Neural cell (in vitro differentiated cells): ENCODE measurements at places on chromosomes 12 and 14. TPM values are rescaled to one million over a fixed set of nuclear protein-coding genes. Genes with fewer than 3 reads are reported as not detected.

ACOT6 gene
- polyA plus RNA-seq: not detected in 2 replicates

BRF1 gene
- 69.4 and 71.1 TPM in 2 replicates for polyA plus RNA-seq

SLC8A3 gene
- polyA plus RNA-seq: 2.9 and 5.0 TPM in 2 replicates

KRT8 gene
- polyA plus RNA-seq: 0.46 and 3.0 TPM in 2 replicates

TAC3 gene
- 2.5 TPM in 1 of 2 replicates, not detected in the other for polyA plus RNA-seq

PIGH gene
- polyA plus RNA-seq: 75.1 and 91.8 TPM in 2 replicates

RNASE7 gene
- not detected in 2 replicates for polyA plus RNA-seq

FITM1 gene
- polyA plus RNA-seq: 0.62 and 0.88 TPM in 2 replicates

ABCC9 gene
- polyA plus RNA-seq: 0.32 TPM in 2 replicates

HVCN1 gene
- polyA plus RNA-seq: not detected in 2 replicates

MIP gene
- polyA plus RNA-seq: not detected in 2 replicates

LRP6 gene
- polyA plus RNA-seq: 28.1 and 33.5 TPM in 2 replicates

OTOGL gene
- 0.33 and 0.88 TPM in 2 replicates for polyA plus RNA-seq

EP400 gene
- polyA plus RNA-seq: 19.4 and 21.0 TPM in 2 replicates

CLEC4E gene
- polyA plus RNA-seq: not detected in 2 replicates

VWF gene
- not detected in 2 replicates for polyA plus RNA-seq

LALBA gene
- polyA plus RNA-seq: not detected in 2 replicates

DPF3 gene
- 2.9 and 5.7 TPM in 2 replicates for polyA plus RNA-seq

TMEM179 gene
- 20.3 and 27.5 TPM in 2 replicates for polyA plus RNA-seq

LAG3 gene
- 1.4 and 2.0 TPM in 2 replicates for polyA plus RNA-seq

SLC17A8 gene
- 0.08 and 0.22 TPM in 2 replicates for polyA plus RNA-seq

SERPINA12 gene
- polyA plus RNA-seq: not detected in 2 replicates

NAV3 gene
- 35.5 and 36.9 TPM in 2 replicates for polyA plus RNA-seq

CLEC14A gene
- polyA plus RNA-seq: 0.12 TPM in 1 of 2 replicates, not detected in the other

SERPINA3 gene
- not detected in 2 replicates for polyA plus RNA-seq

ETNK1 gene
- 69.4 and 78.5 TPM in 2 replicates for polyA plus RNA-seq

SLCO1B1 gene
- polyA plus RNA-seq: not detected in 2 replicates

PPP1R1A gene
- 28.9 and 29.6 TPM in 2 replicates for polyA plus RNA-seq

INHBE gene
- polyA plus RNA-seq: 0.30 and 2.3 TPM in 2 replicates

SMCO2 gene
- polyA plus RNA-seq: 2.4 TPM in 1 of 2 replicates, not detected in the other

KRT7 gene
- not detected in 2 replicates for polyA plus RNA-seq

SERPINA9 gene
- polyA plus RNA-seq: not detected in 2 replicates

LARP4 gene
- polyA plus RNA-seq: 14.2 and 17.8 TPM in 2 replicates

CLEC1B gene
- not detected in 2 replicates for polyA plus RNA-seq

GPRC5D gene
- not detected in 2 replicates for polyA plus RNA-seq

USP44 gene
- 3.2 and 3.7 TPM in 2 replicates for polyA plus RNA-seq

FAR2 gene
- 0.99 and 3.5 TPM in 2 replicates for polyA plus RNA-seq

RILPL1 gene
- polyA plus RNA-seq: 1.4 and 9.0 TPM in 2 replicates

KLHL42 gene
- 50.5 and 52.2 TPM in 2 replicates for polyA plus RNA-seq

RD3L gene
- polyA plus RNA-seq: 0.28 and 0.69 TPM in 2 replicates

OR6C68 gene
- polyA plus RNA-seq: not detected in 2 replicates

OR8S1 gene
- not detected in 2 replicates for polyA plus RNA-seq

RIMBP2 gene
- 14.6 and 18.9 TPM in 2 replicates for polyA plus RNA-seq

CD9 gene
- 0.46 TPM in 1 of 2 replicates, not detected in the other for polyA plus RNA-seq

STYK1 gene
- 0.24 and 0.26 TPM in 2 replicates for polyA plus RNA-seq

CDC42BPB gene
- polyA plus RNA-seq: 43.5 and 43.8 TPM in 2 replicates
